Endodermal cell (in vitro differentiated cells): ENCODE measurements at places on chromosomes 6 and 20. TPM values are rescaled to one million over a fixed set of nuclear protein-coding genes. Genes with fewer than 3 reads are reported as not detected.

- DNase-seq = no peak
Observed at GRCh38 chr6:46324706-46325105, 153.9 kb upstream of the ENPP5 start.

Gene ZBTB46
- total RNA-seq = 17.8 to 28.0 TPM (median 24.9 TPM) in 3 replicates

Gene GJE1
- not detected in 3 replicates for total RNA-seq

Gene APOBEC2
- total RNA-seq = not detected in 3 replicates
